Fibroblast of skin of right biceps (primary cell): ENCODE measurements at places on chromosomes 3 and 15.

GRCh38 chr15:48493084-48493762 is 152.3 kb downstream of the FBN1 start:
- DNase-seq: peak; percentile 96

- no peak for DNase-seq
These were observed 38.0 kb downstream of the APBA2 start for GRCh38 chr15:28923726-28924280.

GRCh38 chr15:93249623-93250022 is 160.6 kb upstream of the RGMA start:
- no peak for DNase-seq

DNA sequence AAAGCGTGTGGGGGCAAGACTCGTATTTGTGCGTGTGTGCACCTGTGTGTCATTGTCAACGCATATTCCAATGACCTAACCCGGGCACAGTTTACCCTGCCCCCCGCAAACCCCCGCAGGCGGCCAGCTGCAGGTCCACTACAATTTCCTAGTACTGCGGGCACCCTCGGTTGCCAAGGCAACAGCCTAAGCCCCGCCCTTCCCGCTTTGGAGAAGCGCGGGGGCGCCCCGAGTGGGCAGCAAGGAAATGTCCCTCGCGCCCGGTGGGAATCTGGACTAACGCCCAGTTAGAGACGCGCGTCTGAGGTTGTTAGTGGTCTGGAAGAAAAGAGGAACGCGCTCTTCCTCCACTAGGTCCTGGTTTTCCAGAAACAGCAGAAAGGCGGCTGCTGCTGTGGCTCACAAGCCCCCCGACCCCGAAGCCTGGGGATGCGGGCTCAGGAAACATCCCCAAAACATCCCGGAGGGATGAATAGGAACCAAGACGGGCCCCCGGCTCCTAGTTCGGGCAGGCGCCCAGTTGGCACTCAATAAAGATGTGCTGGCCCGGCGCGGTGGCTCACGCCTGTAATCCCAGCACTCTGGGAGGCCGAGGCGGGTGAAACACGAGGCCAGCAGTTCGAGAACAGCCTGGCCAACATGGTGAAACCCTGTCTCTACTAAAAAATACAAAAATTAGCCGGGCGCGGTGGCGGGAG is 1.1 kb downstream of the ABHD14A start:
- peak; percentile 63 for DNase-seq

DNA sequence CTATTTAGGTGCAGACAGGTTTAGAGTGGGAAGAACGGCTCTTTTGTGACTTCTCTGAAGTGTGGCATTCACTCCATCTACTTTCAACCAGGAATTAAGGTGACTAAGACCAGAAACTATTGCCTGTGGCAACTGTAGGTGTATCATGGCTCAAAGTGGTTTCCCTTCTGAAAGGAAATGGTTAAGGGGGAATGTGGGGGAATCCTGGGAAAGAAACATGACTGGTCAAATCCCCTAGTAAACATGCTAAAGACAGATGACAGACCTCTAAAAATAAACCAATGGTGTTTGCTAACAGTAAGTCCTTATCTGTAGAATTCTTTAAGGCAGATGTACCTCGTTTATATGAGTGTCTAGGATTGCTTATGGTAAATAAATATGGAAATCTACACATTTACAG is 56.9 kb downstream of the MEGF11 start:
- peak; percentile 19 for DNase-seq

DNA sequence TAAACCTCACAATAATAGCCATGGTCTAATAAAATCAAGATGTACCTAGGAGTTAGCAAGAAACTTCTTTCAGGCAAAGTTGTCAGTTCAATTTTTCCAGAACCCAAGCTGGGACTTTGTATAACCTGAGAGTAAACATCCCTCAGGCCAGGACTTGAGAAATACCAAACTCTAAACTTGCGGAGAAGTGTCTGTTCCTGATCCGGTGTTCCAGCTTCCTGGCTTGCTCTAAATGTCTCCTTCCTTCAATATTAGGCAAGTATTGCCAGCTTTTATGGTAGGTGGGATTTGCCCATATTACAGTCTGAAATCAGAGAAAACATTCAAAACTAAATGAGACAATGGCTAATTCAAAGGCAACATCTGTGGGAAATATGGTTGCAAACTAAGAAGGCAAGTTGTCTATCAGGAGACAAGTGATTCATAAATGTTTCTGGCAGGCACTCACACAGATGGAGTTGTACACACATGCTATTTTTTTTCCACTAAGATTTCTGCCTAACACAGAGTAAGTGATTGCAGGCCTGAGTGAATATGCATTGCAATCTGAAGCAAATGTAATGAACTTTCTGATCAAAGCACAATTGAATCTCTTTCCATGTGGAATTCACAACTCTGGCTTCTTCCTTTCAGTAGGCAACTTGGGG is 88.3 kb upstream of the COL8A1 start:
- peak; percentile 49 for DNase-seq

GRCh38 chr3:6354653-6355052 is 506.3 kb upstream of the GRM7 start:
- DNase-seq: no peak
